ENCODE measurements at places on chromosomes 7 and 10.

DNA sequence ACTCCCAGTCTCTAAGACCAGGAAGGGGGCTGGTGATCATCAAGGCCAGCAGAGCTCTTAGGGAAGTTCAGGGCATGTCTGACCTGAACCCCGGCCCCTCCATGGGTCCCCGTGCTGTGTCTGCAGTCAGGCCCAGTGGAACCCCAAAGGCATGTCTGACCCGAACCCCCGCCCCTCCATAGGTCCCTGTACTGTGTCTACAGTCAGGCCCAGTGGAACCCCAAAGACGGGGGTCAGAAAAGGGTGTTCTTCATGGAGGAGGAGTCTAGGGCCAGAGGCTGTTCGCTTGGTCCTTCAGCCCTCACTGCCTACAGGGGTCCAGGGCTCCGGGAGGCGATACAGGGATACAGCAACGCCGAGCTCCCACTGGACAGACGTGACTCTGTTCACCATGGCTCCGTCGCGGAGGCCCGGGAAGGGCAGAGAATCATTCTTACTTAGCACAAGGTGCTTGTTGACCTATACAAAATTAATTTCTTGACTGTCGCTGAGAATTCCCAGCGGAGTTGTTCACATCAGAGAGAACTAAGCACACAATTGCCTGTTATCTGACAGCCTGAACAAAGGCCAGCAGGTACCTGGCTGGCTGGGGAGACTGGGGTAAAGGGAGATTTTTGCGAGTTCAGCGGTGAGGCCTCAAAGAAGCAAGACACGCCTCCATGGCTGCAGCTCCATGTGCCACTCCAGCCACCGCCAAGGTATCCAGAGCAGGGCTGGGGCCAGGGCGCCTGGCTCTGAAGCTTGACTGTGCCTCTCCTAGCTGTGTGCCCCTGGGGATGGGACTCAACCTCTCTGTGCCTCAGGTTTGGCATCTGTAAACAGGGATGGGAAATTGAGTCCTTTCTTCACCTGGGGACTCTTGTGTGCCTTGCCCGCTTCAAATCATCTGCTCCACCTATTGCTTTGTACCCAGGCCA is 26.8 kb downstream of the EN2 start:
- DNase-seq, result no peak

DNA sequence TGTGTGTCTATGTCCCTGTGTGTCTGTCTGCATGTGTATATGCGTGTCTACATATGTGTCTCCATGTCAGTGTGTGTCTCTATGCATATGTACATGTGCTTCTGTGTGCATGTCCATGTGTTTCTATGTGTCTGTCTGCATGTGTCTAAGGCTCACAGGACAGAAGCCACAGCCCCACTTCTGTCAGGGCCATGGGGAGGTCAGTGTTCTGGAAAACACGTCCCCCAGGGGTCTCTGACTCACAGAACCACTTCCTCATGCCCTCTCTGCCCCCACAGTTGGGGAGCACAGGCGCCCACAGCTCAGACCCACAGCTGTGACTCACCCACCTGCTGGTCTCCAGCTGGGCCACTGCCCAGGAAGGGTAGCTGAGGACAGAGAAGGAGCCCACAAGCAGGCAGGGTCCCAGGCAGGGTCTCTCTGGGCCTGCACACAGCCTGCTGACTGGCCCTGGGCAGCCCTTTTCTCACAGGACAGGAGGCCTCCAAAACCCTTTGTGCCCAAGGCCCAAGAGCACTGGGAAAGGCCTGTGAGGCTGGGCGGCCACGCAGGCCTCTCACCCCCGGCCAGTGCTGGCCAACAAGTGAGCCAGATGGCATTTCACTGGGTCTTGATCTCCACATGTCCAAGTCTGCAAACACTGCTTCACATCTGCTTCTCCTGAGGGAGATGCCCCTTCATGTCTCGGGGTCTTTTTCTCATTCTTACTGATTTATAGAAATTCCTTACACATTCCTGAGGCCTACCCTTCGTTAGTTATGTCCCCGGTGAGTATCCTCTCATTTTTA is 102.9 kb upstream of the FAM20C start:
- DNase-seq, result peak; percentile 4

DNA sequence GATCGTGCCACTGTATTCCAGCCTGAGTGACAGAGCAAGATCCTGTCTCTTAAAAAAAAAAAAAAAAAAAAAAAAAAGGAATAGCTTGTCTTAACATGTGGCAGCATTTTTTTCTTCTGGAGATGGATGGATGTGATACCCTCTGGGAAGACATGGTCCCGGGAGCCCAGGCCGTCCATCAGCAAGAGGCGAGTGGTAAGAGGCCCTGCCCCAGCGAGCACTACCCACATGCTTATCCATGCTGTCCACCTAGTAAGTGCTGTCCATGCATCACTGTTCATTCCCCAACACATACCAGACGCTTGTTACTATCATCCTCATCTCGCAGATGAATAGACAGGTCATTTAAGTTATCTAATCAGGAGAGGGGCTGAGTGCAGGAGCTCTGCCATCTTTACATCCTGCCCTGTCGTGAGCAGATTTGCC is 12.9 kb downstream of the ATP6V1F start:
- DNase-seq, result no peak

DNA sequence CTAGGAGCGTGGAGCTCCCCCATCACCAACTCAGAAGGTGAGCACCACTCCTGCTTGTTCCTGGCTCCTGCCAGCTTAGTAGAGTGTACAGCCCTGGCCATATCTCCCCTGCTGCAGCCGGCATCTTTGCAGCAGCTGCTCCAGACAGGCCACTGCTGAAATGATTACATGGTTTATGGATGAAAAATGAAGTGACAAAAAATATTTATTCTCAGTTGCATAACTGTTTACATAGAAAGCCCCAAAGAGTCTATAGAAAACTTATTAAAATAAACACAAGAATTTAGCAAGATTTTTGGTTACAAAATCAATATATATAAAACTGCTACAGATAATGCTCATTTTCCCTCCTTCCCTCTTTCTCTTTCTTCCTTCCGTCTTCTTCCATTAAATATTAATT is 27.2 kb downstream of the C10orf67 start:
- no peak for DNase-seq

- no peak for DNase-seq
These were observed 14.8 kb downstream of the ACBD5 start for GRCh38 chr10:27225642-27226257.

GRCh38 chr7:146875981-146876380 is 759.4 kb downstream of the CNTNAP2 start:
- DNase-seq, result no peak

GRCh38 chr10:23584396-23584795 is 145.5 kb downstream of the OTUD1 start:
- no peak for DNase-seq

- no peak for DNase-seq
These were observed 586.1 kb downstream of the INHBA start for GRCh38 chr7:41116817-41117216.

- DNase-seq, result no peak
These were observed 30.2 kb upstream of the ABCB4 start for GRCh38 chr7:87505557-87506245.

DNA sequence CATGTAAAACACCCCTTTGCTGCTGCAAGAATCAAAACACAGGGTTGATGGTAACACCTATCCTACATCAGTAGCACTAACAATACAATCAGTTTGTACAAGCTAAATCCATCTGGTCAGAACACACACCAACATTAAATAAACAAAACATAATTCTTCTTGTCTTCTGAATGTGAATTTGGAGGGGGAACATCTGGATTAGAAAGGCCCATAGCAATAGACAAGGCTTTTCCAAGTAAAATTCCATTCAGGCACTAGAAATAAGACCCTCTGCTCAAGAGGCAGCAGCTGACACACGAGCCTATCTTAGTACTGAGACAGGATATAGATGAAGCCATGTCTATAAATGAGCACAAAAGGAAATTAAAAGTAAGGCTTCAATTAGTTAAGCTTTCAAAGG is 839.9 kb upstream of the LRRTM3 start:
- no peak for DNase-seq

GRCh38 chr10:43205681-43206390 is 61.0 kb downstream of the RASGEF1A start:
- DNase-seq, result no peak

GRCh38 chr7:34031156-34031555 is 125.8 kb downstream of the BMPER start:
- DNase-seq, result no peak

GRCh38 chr7:96320442-96320841 is 1.5 kb downstream of the SLC25A13 start:
- DNase-seq, result no peak

GRCh38 chr10:47235484-47235883 is 64.5 kb upstream of the GDF10 start:
- no peak for DNase-seq

DNA sequence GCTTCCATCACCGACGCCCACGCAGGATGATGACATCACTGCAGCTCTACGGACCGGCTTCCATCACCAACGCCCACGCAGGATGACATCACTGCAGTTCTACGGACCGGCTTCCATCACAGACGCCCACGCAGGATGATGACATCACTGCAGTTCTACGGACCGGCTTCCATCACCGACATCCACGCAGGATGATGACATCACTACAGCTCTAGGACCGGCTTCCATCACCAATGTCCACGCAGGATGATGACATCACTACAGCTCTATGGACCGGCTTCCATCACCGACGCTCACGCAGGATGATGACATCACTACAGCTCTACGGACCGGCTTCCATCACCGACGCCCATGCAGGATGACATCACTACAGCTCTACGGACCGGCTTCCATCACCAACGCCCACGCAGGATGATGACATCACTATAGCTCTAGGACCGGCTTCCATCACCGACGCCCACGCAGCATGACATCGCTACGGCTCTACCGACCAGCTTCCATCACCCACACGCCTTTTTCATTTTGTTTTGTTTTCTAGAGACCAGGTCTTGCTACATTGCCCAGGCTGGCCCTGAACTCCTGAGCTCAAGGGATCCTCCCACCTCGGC is 29.5 kb downstream of the GPER1 start:
- DNase-seq, result no peak

DNA sequence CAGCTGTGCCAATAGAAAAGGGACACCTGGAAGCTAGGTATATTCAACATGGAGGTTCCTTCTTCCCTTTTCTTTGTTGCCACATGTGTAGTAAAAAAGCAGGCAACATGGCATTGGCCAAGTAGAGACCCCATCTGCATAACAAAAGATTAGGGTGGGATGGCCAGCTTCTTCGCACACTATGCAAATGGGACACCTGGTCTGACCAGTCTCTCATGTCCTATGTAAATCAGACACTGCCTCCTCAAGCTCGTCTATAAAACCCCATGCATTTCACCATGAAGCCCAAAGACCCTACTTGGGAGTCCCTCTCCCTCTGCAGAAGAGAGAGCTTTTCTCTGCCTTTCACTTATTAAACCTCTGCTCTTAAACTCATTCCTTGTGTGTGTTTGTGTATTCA is 53.9 kb downstream of the MYL10 start:
- DNase-seq, result no peak

DNA sequence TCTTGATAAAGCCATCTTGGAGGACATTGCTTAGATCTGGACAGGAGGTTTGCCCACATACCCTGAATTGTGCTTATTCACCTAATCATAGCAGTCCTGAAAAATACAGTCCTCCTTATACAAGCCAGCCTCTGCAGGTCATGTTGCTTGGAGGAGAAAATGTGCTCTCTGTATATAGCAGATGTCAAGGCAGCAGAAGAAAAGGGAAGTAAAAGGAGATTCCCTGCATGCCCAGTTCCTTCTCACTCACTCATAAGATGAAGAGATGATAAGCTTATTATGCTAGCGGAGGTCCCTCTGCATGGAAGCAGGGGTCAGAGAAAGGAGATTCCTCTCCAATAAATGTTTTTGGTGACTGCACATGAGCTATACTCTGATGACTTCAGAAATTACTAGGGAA is 458.8 kb upstream of the ZMIZ1 start:
- DNase-seq, result no peak

- no peak for DNase-seq
These were observed 1.3 kb downstream of the CLIP2 start for GRCh38 chr7:74290553-74290950.

GRCh38 chr7:101691822-101692384 is 62.8 kb upstream of the MYL10 start:
- no peak for DNase-seq

All from CD4-positive, alpha-beta T cell treated with Interleukin-6 for 4 hours (primary cell).